Stimulated activated CD8-positive, alpha-beta memory T cell treated with anti-CD3 and anti-CD28 coated beads, Interleukin-2, amount 100 ng/mL, for 48 hours (primary cell): ENCODE measurements at places on chromosomes 4 and X.

DNA sequence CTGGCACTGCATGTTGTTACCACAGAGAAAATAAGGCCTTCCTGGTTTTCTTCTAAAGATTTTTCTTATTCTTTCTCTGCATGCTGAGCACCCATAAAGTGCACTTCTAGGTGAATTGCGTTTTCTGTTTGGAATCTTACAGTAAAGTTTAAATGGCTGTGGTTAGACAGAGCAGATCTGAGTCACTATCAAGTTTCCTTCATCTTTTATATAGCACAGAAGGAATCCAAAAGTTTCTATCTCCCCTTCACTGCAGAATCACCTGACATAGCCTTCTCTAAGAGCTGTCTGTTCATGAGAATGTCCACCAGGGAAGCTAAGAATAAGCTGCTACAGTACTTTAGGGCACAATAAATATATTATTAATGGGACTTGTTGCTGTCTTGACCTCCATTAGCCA lies 455.5 kb upstream of the FAM241A start:
- DNase-seq: no peak

- DNase-seq: no peak
These were observed 27.2 kb downstream of the TACR3 start for GRCh38 chr4:103692615-103693014.

- no peak for DNase-seq
These were observed 228.7 kb downstream of the PRDM5 start for GRCh38 chr4:120693816-120694215.

GRCh38 chr4:145935253-145936141 lies 3.1 kb downstream of the ZNF827 start:
- DNase-seq: peak; percentile 20

DNA sequence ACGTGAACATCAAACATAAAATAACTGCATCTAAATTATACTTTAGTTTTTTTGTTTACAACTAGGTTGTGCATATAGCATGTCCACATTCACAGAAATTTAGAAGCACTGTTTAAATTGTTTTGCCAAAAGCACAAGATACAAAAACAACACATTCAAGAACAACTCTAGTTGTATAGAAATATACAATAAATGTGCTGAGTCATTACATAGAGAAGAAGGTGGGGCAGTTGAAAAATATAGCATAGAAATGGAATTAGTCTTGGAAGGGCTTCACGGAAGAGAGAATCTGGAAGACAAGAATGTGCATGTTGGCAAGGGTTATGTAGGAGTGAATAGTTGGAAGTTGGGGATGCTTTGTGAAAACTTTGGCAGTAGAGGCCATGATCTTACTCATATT lies 239.0 kb upstream of the GLRA2 start:
- DNase-seq: no peak

DNA sequence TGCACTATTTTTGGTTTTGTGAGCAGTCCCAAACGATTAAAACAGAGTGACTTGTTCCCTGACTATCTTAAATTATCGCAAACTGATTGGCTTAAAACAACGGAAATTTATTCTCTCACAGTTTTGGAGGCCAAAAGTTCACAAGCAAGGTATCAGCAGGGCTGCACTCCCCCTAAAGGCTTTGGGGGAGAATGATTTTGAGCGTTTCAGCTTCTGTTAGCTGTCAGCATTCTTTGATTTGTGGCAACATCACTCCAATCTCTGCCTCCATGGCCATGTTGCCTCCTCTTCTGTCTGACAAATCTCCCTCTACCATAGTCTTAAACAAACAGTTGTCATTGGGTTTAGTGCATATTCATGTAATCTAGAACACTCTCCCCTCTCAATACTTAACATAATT lies 459.6 kb upstream of the ATOH1 start:
- no peak for DNase-seq

GRCh38 chr4:108555701-108556100 lies 64.7 kb upstream of the RPL34 start:
- no peak for DNase-seq

DNA sequence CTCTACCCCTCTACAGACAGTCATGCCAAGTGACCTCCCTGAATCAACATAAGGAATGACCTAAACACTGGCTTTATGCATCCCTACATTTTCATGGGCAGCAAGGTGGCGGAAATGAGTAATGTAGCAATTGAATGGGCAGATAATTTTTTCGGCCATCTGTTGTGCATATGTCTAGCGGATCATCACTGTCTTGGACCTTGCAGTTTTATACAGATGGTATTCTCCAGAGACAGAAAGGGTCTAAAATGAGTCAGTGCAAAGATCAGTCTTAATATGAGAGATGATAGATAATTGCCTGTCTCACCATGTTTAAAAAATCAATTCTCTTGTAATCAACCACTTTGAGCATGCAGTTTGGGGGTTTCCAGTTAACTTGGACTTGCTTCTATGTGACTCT lies 177.3 kb upstream of the DKK2 start:
- DNase-seq: no peak

DNA sequence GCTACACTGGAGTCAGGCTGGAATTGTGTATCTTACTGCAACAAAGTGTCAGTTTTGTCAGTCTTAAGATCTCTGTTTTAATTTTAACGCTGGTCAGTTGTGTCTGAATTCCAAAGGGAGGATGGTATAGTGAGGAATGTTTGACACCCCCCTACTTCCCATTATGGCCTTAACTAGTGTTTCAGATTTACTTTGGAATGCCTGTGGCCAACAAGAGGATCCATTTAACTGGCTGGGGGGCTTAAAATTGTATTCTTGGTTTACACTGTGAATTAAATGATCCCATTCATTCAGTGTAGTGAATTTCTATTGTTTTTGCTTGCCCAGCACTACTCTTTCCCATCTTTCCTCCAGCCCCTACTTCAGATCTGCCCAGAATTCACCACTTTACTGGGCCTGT lies 75.8 kb upstream of the IQCM start:
- DNase-seq: no peak

- no peak for DNase-seq
These were observed 567.4 kb upstream of the GALNT7 start for GRCh38 chr4:172601195-172601594.

DNA sequence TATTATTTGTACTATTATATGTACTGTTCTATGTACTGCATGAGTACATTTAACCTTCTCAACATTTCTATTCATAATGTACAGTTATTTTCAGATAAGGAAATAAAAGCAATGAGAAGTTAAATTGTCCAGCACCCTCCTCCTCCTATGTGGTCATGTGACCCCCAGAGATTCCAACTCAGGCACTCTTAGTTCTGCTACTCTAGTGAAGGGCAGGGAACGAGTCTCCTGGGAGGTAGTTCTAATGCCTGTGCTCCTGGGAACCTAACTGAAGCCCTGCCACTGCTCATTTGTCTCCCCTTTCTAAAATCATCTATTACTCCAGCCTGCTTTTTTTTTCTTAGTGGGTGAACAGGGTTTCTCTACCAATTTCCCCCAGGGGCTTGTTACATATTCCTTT lies 105.9 kb upstream of the GPRIN3 start:
- no peak for DNase-seq

DNA sequence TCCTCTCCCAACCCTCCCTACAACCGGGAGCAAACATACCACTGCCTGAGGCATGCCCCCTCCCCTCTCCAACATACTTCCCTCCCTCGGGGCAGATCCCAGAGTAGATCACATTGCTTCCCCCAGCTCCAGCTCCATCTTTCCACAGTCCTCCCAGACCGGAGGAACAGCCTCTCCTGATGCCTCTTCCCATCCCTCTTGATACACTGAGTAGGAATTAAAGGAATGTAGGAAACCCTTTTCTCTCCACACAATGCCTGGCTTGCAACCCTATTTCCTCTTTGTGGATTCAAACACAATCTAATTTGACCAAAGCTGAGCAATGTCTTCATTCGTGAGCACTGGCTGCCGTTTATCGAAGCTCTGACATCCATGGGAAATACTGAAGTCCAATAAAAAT lies 339.8 kb downstream of the BCOR start:
- DNase-seq: no peak

DNA sequence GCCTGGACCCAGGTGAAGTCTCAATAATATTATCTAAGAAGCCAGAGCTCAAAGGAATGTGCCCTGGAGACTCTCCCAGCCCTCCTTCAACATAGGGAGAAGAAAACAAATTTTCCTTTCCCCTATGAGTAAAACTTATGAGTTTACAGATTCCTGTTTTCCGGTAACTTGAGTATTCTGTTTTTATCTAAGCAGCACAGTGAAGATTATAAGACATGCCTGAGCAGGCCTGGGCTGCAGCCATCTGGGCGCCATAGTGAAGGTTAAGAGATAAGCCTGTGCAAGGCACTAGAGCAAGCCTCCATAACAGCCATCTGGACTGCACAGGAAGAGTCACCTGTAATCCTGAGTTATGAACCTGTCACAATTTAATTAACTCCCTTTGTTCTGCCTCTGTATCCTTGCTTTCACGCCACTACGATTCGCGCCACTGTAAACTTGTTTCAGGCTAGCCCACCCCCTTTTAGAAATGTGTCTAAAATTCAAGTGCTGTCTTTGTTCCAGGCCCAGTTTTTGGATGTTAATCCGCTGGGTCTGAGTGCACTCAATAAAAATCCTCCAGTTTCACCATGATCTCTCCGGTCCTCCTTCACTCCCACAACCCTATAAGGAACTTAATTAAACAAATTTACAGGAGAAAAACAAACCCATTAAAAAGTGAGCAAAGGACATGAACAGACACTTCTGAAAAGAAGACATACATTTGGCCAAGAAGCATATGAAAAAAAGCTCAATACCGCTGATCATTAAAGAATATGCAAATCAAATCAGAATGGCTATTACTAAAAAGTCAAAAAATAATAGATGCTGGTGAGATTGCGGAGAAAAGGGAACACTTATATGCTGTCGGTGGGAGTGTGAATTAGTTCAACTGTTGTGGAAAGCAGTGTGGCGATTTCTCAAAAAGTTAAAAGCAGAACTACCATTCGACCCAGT lies 189.5 kb downstream of the APBB2 start:
- no peak for DNase-seq

GRCh38 chrX:131951166-131951565 lies 71.9 kb upstream of the STK26 start:
- DNase-seq: no peak

- DNase-seq: no peak
These were observed 122.3 kb downstream of the ARHGAP10 start for GRCh38 chr4:147854154-147854553.

DNA sequence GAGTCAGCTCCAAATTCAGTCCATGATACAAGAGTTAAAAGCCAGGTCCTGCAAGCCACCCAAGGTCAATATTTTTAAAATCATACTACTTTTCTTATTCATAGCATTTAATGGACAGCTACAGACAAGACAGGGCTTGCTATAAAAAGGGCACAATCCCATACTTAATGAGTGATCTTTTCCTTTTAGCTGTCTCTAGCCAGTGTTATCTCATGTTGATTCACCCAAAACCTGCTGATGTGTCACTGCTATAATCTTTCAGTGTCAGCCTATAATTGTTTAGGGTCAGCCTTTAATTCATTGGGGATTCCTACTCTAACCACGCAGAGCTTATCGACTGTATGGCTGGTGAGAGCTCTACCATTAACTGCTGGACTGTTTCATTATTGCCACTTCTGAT lies 51.2 kb upstream of the HCCS start:
- DNase-seq: no peak

DNA sequence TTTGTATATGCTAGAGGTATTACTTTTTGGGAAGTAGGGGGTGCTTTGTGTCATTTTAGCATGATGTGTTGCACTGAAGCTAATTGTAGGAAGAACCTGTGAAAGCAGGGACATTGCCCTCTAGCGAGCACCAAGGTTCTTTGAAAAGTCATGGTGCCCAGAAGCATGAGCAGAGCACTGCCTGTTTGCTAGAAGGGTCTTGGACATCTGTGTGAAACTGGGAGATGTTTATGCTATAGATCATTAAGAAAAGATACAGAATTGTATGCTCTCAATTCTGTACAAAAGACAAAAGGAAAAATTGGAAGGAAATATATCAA lies 14.7 kb downstream of the GRPR start:
- DNase-seq: no peak

GRCh38 chr4:82050796-82051195 lies 323.0 kb downstream of the HNRNPD start:
- DNase-seq: no peak

DNA sequence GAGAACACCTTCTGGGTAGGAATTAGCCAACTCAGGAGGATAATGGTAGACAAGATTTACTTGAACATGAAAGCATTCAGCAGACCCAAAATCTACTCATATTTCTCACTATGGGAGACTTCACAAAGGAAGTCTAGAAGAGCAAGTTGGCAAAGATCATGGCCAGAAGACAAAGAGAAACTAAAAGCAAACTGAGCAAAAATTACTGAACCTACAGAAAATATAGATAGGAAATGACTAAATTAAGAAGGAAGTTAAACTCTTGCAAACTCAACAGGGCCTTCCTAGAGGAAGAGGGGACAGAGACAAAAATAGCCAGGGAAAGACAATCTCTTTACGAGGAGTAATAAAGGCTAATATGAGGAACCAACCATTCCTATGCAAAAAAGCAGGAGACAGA lies 18.7 kb downstream of the CORIN start:
- DNase-seq: no peak

- DNase-seq: no peak
These were observed 3.3 kb downstream of the NLGN4X start for GRCh38 chrX:6225288-6225910.

GRCh38 chr4:25878676-25879075 lies 15.9 kb upstream of the SEL1L3 start:
- no peak for DNase-seq
